ENCODE measurements at places on chromosomes 5 and 9. TPM values are rescaled to one million over a fixed set of nuclear protein-coding genes. Genes with fewer than 3 reads are reported as not detected.

- DNase-seq = no peak
Observed at GRCh38 chr9:70117835-70118319, 74.2 kb downstream of the MAMDC2 start.

GRCh38 chr9:128335161-128335560 lies 5.2 kb upstream of the SLC27A4 start:
- peak; percentile 21 for DNase-seq

DNA sequence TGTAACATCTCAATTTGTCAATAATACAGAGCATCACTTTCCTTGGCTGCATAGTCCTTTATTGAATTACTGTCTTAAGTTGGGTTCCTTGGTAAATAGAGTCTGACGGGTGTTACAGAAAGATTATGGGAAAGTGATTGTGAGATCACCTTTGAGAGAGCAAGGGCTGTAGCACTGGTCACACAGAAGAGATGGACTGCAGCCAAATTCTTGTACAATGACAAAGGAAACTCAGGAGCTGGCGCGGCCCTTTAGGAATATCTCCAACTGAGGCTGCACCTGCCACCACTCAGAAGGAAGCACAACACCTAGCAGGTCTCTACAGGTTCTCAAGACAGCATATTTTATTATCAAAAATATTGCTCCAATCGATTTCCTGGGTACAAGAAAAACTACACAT lies 350.0 kb upstream of the ISL1 start:
- DNase-seq = no peak

- no peak for DNase-seq
Observed at GRCh38 chr9:114112325-114112724, 13.2 kb upstream of the KIF12 start.

DNA sequence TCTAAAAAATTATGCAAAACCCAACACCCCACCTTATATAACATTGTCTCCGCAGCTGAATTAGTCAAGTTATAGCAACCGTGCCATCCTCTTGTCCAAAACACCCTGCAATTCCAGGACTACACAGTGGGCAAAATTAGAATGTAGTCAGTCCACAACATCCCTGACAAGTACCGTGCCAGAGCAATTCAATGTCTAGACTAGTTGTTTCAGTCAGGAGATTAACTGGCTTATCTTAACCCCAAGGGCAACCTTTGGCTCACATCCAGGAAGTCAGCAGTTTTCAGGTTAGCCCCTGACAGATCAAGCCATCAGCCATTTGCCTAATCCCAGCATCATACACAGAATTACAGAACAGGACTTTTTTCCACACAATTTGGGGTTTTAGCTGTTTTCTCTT lies 240.8 kb upstream of the TMEM161B start:
- DNase-seq = no peak

GRCh38 chr5:68265347-68265746 lies 49.8 kb downstream of the PIK3R1 start:
- DNase-seq = no peak

TMEM215 gene
- polyA plus RNA-seq = not detected

GRCh38 chr5:27969157-27969556 lies 930.8 kb upstream of the CDH9 start:
- DNase-seq = no peak

- no peak for DNase-seq
Observed at GRCh38 chr5:95916687-95917085, 45.0 kb downstream of the ELL2 start.

- DNase-seq = no peak
Observed at GRCh38 chr5:14490309-14490711, 91.3 kb upstream of the OTULINL start.

GRCh38 chr9:36008774-36009300 lies 27.9 kb upstream of the RECK start:
- peak; percentile 31 for DNase-seq

DNA sequence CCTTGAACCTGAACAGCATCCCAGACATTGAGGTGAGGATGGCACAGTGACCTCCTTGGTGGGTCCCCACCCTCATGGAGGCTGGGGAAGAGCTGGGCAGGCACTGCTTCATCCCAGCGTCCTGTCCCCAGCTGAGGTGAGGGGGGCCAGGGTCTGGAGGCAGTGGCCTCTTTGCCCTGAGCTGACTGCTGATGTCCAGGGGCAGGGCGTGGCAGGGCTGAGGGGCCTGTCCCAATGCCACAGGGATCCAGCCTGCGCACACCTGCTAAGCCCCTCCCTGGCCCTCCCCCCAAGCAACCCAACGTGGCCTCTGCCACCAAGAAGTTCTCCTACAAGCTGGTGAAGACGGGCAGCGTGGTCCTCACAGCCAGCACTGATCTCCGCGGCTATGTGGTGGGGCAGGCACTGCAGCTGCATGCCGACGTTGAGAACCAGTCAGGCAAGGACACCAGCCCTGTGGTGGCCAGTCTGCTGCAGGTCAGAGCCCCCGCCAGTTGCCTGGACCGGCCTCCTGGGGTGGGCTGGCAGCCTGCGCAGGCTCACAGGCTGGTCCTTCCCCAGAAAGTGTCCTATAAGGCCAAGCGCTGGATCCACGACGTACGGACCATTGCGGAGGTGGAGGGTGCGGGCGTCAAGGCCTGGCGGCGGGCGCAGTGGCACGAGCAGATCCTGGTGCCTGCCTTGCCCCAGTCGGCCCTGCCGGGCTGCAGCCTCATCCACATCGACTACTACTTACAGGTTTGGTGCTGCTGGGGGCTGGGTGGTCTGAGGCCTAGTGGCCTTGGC lies 4.9 kb upstream of the EHMT1 start:
- no peak for DNase-seq

DNA sequence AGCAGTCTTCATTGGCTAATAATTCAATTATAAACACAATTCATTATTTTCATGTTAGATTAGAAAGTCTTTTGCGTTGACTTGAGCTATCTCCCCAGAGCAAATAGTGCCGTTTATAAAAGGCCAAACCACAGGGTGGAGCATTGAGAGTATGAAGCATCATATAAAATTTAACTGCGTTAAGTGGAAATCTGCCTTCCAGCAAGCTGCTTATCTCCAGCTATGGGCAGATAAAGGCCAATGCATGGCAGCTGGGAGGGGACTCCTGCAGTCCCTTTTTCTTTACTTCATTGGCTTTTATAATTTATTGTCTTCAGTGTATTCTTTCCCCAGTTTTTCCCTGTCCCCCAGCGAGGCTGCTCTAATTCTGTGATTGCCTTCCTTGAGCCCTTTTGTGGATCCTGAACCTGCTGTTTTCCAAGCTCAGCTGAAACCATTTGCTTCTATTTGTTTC lies 113.7 kb downstream of the TMEM232 start:
- no peak for DNase-seq

Measured in right lung (tissue), 10 donors.